Muscle of back (tissue), 13 donors: ENCODE measurements at places on chromosomes 12 and 14.

GRCh38 chr12:128818065-128819022 lies 5.4 kb downstream of the SLC15A4 start:
- DNase-seq: no peak

GRCh38 chr14:48991141-48991540 lies 595.0 kb downstream of the RPS29 start:
- DNase-seq: no peak

DNA sequence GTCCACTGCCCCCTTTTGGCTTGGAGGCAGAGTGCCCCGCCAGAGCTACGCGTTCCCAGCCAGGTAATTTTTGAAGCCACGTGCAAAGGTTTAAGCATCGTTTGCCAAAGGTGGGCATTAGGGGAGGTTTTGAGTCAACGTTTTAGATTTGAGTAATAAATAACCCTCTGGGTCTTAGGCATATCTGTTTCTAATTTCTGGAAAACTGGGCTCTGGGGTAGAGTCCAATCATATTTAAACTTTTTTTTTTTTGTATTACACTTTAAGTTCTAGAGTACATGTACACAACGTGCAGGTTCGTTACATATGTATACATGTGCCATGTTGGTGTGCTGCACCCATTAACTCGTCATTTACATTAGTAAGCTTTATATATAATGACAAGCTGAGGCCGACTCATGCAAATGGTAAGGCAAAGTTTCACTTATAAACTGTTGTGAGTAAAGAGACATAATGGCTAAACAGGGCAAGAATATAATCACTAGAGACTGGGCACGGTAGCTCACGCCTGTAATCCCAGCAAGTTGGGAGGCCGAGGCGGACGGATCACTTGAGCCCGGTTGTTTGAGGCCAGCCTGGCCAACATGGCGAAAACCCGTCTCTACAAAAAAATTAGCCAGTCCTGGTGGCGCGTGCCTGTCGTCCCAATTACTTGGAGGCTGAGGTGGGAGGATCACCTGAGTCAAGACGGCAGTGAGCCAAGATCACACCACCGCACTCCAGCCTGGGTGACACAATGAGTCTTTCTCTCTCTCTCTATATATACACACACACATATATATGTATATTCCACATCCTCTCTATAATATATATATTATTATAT lies 491 bp upstream of the NR2C1 start:
- no peak for DNase-seq

GRCh38 chr14:97920201-97920600 lies 1123.0 kb downstream of the VRK1 start:
- DNase-seq: no peak

GRCh38 chr12:57152639-57153038 lies 5.2 kb upstream of the LRP1-AS start:
- no peak for DNase-seq

DNA sequence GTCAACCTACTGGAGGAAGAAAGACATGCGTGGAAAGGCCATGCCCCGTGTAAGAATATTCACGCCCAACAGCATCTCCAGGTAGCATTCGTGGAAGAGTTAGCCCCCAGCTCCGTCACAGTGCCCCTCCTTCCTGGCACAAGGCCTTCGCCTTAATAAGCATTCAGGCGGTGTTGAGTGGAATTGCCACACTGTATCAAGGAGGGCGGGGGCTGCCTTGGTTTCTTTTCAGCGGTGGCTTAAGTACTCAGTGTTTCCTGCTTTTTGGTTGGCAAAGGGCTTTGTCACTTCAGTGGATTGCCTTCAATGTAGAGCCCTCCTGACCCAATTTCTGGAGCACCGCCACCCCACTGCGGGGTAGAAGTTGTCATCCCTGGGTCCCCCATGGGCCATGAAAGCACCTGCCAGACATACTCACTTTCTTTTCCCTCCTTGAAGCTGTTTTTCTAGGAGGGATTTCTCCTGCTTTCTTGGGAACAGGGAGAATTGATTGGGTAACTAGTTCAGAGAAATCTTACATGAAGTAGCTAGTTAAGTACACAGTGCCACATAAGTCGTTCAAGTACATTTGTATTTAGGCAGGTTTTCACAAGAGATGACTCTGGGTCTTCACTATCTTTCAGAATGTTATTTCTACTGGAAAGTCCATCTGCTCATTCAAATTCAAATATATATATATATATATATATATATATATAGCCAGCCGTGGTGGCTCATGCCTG lies 65.5 kb upstream of the STON2 start:
- no peak for DNase-seq

GRCh38 chr14:54368291-54368690 lies 28.5 kb upstream of the CDKN3 start:
- no peak for DNase-seq

GRCh38 chr14:97319691-97320090 lies 522.5 kb downstream of the VRK1 start:
- DNase-seq: no peak

GRCh38 chr14:34137001-34137745 lies 186.3 kb upstream of the EGLN3 start:
- no peak for DNase-seq

- DNase-seq: peak; percentile 95
Measured at GRCh38 chr12:25386831-25387731, 136.4 kb upstream of the KRAS start.

DNA sequence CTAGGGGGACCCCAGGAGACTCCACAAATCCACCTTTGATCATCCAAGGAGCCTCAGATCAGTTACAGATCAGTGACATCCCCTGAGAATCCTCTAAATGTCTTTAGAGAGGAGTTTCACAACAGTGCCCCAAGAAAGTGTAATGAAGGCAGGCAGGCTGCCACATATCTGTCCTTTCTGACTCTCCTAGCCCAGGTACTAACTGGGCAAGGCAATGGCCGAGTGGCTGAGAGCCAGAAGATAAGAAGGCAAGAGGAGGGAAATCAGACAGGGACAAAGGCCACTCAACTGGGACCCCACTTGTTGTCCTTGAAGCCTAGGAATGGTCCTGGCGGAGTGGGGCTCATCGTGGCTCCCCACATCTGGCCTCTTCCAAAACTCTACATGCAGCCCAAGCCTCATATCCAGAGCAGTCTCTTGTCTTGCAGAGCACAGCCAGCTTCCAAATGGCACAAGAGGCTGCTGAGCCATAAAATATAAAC lies 11.6 kb downstream of the ACTN1 start:
- DNase-seq: no peak

- no peak for DNase-seq
Measured at GRCh38 chr12:64877363-64878004, 53.0 kb downstream of the TBC1D30 start.

- DNase-seq: no peak
Measured at GRCh38 chr12:121455766-121456420, 56.0 kb downstream of the RNF34 start.

DNA sequence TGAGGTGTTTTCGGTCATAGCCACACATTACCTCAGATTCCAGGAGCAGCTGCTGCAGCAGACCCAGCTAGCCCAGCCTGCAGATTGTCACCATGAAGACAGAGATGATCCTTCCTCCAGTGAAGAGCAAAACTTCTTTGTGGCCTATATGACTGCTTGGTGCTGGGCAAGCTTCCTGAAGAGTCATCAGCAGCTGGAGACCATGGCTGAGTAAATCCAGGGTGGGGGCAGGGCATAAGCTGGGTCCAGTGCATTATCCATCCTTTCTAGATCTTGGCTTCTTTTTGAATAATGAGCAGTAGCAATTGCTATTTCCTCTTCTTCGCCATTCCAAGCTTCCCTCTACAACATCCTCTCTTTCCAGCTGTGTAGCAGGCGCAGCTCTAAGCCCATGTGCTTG lies 373.1 kb upstream of the DDHD1 start:
- no peak for DNase-seq

- peak; percentile 63 for DNase-seq
Measured at GRCh38 chr12:3138941-3139511, 61.8 kb downstream of the TSPAN9 start.

GRCh38 chr14:33924566-33925100 lies 26.2 kb downstream of the EGLN3 start:
- DNase-seq: no peak

DNA sequence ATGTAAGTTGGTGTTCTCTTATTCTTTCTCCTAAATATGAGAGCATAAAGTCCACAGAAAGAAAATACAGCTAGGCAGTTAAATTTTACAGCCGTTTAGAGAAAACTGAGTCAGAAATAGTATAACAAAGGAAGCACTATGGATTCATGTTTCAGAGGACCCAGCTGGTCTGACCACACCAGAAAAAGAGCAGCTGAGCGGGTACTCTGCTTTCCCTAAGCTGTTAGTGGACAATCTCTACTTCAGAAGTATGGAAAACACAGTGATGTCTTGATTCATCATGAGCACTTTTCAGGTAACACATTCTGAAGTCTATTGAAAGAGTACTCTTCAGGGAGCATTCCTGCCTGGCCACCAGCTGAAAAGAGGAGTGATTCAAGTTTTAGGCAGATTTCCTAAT lies 12.4 kb downstream of the PPM1H start:
- peak; percentile 28 for DNase-seq
